ENCODE measurements at places on chromosomes 2 and 18. TPM values are rescaled to one million over a fixed set of nuclear protein-coding genes. Genes with fewer than 3 reads are reported as not detected.

CCDC68 gene
- 7.9 TPM for total RNA-seq

PCARE gene
- not detected for total RNA-seq

EHD3 gene
- total RNA-seq = 7.9 TPM

TMEM247 gene
- total RNA-seq = not detected

IGFBP5 gene
- 319 TPM for total RNA-seq

KIAA2012 gene
- not detected for total RNA-seq

IMPA2 gene
- 16.6 TPM for total RNA-seq

CELF4 gene
- 8.5 TPM for total RNA-seq

SCYGR4 gene
- total RNA-seq = not detected

MYCN gene
- 0.14 TPM for total RNA-seq

LOXHD1 gene
- 1.4 TPM for total RNA-seq

PPP1R7 gene
- total RNA-seq = 91.3 TPM

KCNG2 gene
- total RNA-seq = not detected

CXCR1 gene
- total RNA-seq = not detected

ARHGEF33 gene
- total RNA-seq = 0.96 TPM

RIF1 gene
- total RNA-seq = 38.2 TPM

SYT4 gene
- 0.14 TPM for total RNA-seq

FZD7 gene
- 26.1 TPM for total RNA-seq

LBX2 gene
- total RNA-seq = not detected

KLF7 gene
- 10.2 TPM for total RNA-seq

DPY30 gene
- total RNA-seq = 93.3 TPM

SMIM21 gene
- total RNA-seq = not detected

SERPINB7 gene
- 0.97 TPM for total RNA-seq

SCG2 gene
- 5.4 TPM for total RNA-seq

HDAC4 gene
- 41.8 TPM for total RNA-seq

SNORC gene
- 8.0 TPM for total RNA-seq

FRZB gene
- 0.91 TPM for total RNA-seq

SPC25 gene
- 2.2 TPM for total RNA-seq

SLC9A2 gene
- 7.3 TPM for total RNA-seq

ASB18 gene
- not detected for total RNA-seq

CHRND gene
- total RNA-seq = 1.4 TPM

ADAM23 gene
- 1.3 TPM for total RNA-seq

FOXD4L1 gene
- total RNA-seq = not detected

CERKL gene
- 0.55 TPM for total RNA-seq

GPR148 gene
- total RNA-seq = not detected

METTL8 gene
- 18.0 TPM for total RNA-seq

PDE6D gene
- total RNA-seq = 31.8 TPM

SLC4A3 gene
- total RNA-seq = 44.6 TPM

SERPINB10 gene
- total RNA-seq = 0.55 TPM

CROCC2 gene
- total RNA-seq = 0.23 TPM

COL3A1 gene
- 121 TPM for total RNA-seq

PROC gene
- not detected for total RNA-seq

ARHGAP15 gene
- 0.41 TPM for total RNA-seq

MC4R gene
- total RNA-seq = not detected

WIPF1 gene
- total RNA-seq = 19.0 TPM

RAB6D gene
- total RNA-seq = 0.77 TPM

GPR45 gene
- not detected for total RNA-seq

FSHR gene
- total RNA-seq = 13.6 TPM

SKOR2 gene
- 1.1 TPM for total RNA-seq

HEATR5B gene
- 37.4 TPM for total RNA-seq

OTOF gene
- not detected for total RNA-seq

HOXD4 gene
- total RNA-seq = 6.7 TPM

STAT4 gene
- 8.8 TPM for total RNA-seq

LYPD6B gene
- 16.8 TPM for total RNA-seq

RFX8 gene
- not detected for total RNA-seq

SH3RF3 gene
- 1.4 TPM for total RNA-seq

Data from prostate gland (tissue), 2 donors.